ENCODE measurements at places on chromosomes 3 and 15.

- no peak for DNase-seq
These were observed 52.7 kb downstream of the MB21D2 start for GRCh38 chr3:192864941-192865340.

- no peak for DNase-seq
These were observed 8.4 kb downstream of the ACP3 start for GRCh38 chr3:132325634-132326033.

DNA sequence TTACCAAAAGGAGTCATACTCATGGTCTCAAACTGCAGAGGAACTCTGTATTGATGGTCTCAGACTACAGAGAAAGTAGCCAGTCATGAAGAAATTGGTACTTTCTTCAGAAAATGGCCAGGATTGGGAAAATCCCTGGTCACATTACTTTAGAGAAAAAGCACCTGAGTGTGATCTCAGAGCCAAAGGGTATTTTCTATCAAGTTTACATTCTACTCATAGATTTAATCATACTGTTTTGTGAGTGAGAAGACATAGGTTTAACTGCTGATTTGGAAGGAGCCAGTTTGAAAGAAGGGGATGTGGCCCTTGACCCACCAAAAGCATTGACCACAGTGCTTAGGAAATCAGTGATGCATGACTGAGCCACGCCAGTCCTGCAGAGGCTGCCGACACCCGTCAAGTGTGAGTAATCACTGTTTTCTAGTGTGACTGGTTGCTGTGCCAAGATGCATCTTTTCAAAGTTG is 203.6 kb downstream of the AKAP13 start:
- DNase-seq = no peak

- no peak for DNase-seq
These were observed 321.8 kb downstream of the TIGIT start for GRCh38 chr3:114615523-114616085.

- DNase-seq = no peak
These were observed 576.9 kb downstream of the TUSC7 start for GRCh38 chr3:117286488-117286887.

All from GF-D8 (cell line).